Femur (tissue), 1 donor: ENCODE measurements at places on chromosomes 2 and 18.

DNA sequence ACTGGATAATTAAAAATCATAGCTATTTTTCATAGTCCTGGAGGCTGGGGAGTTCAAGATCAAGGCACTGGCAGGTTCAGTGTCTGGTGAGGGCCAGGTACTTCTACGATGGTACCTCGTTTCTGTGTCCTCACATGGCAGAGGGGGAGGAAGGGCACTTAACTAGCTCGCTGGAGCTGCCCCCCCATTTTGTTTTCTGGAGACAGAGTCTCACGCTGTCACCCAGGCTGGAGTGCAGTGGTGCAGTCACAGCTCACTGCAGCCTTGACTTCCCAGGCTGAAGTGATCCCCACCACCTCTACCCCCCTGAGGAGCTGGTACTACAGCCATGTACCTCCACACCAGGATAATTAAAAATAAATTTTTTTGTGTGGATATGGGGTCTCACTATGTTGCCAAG is 40.3 kb downstream of the ASB1 start:
- no peak for DNase-seq

DNA sequence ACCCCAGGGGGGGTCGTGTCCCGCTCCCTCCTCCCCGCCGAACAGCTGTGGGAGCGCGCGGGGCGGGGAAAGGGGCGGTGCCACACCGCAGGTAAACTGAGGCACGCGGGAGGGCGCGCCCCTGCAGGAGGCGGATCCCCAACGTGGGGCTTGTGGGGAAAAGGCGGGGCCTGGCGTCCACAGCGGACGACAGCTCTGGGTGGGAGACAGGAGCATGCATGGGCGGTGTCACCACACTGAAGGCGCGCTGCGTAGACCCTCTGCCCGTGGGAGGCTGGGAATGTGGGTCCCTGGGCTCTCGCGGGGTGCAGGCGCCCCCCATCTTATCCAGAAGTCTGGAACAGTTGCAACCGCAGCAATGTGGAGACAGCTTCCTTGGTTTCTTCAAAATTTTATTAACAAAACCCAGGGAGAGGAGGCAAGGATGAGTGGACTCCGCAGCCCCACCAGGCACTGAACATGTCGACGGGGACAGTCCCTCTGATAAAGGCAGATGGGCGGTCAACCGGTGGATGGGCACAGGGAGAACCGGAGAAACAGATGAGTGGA is 723 bp upstream of the MBD1 start:
- DNase-seq: no peak

DNA sequence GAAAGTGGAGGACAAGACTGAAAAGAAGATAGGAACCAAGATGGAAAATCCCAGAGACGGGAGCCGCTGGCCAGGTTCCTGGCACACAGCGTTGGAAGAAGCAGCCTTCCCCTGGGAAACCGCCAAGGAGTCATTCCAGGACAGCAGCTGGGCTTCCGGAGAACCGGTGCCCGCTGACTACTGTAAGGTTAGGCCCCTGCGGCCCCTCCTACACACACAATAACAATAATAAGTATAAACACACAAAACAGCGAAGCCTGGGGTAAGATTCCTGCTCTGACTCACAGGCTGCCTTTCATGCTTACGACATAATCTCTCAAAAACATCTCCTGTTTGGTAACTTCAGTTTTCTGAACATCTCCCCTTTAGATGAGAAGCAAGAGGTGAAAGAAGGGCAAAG is 28.1 kb upstream of the MYCN start:
- DNase-seq: peak; percentile 76

- no peak for DNase-seq
Measured at GRCh38 chr2:180670302-180671003, 310.0 kb upstream of the UBE2E3 start.

DNA sequence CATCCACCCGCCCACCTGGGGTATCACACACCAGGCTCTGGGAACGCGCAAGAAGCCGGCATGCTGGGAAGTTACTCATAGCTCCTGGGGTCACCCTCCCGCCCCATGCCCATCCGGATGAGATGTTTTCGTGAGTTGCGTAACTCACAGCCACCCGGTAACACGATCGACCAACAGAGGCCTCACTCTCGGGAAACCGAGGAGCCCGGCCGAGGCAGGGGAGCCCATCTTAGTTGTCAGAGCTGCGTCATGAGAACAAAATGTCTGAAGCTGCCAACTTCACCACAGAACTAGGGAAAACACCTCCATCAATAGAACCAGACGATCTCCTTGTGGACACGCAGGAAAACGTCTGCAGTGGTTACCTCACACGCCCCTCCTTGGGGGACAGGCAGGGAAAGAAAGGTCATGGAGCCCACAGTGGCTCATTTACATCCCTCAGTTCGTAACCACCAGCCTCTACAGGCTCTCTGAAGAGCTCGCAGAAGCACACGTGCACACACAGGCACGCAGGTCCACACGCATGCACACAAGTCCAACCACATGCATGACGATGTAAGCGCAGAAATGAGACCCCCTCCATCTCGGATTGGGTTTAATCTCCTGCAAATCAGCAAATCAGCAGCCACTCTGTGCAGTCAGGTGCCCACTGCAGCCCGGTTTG is 26.2 kb downstream of the ADI1 start:
- peak; percentile 51 for DNase-seq

- DNase-seq: peak; percentile 57
Measured at GRCh38 chr18:48191494-48191893, 217.7 kb downstream of the ZBTB7C start.
